A549 treated with GW870086 at 1 μM for 4 hours (cell line): ENCODE measurements at places on chromosomes 3 and 15. TPM values are rescaled to one million over a fixed set of nuclear protein-coding genes. Genes with fewer than 3 reads are reported as not detected.

GRAMD2A gene
- 0.07 to 0.21 TPM (median 0.17 TPM) in 3 of 5 replicates, not detected in the others for total RNA-seq

SGO1 gene
- 13.6 to 18.3 TPM (median 15.5 TPM) in 5 replicates for total RNA-seq

CKMT1B gene
- total RNA-seq: 2.6 to 5.5 TPM (median 4.8 TPM) in 5 replicates

SPATA12 gene
- total RNA-seq: 0.25 to 0.44 TPM (median 0.39 TPM) in 5 replicates

POMGNT2 gene
- 5.9 to 9.3 TPM (median 7.8 TPM) in 5 replicates for total RNA-seq

PLEKHO2 gene
- 5.7 to 6.5 TPM (median 6.1 TPM) in 5 replicates for total RNA-seq
